ENCODE measurements at places on chromosomes 11 and 22.

GRCh38 chr11:60500276-60500910 is 7.8 kb downstream of the MS4A12 start:
- no peak for DNase-seq

- no peak for DNase-seq
Observed at GRCh38 chr11:67437809-67438157, 301 bp upstream of the PTPRCAP start.

DNA sequence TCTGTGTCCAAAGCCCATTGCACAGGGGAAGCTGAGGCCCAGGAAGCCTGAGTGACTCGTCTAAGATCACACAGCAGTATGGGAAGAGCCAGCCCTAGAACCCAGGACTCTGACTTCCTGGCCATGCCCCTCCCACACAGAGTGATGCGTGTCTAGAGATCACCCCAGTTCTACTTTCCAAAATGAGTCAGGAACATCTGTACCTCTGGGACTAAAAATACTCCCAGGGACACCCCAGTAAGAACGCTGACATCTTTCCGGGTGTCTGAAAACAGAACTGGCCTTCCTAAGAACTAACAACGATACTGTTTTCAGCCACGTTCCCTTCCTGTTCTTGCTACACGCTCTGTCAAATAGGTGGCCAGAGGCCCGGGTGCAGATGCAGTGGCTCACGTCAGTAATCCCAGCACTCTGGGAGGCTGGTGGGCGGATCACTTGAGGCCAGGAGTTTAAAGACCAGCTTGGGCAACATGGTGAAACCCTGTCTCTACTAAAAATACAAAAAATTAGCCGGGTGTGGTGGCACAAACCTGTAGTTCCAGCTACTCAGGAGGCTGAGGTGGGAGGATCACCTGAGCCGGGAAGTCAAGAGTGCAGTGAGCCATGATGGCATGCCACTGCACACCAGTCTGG is 21.7 kb upstream of the PDGFB start:
- DNase-seq = no peak

GRCh38 chr11:112613051-112613972 is 347.9 kb upstream of the NCAM1 start:
- DNase-seq = peak; percentile 8

DNA sequence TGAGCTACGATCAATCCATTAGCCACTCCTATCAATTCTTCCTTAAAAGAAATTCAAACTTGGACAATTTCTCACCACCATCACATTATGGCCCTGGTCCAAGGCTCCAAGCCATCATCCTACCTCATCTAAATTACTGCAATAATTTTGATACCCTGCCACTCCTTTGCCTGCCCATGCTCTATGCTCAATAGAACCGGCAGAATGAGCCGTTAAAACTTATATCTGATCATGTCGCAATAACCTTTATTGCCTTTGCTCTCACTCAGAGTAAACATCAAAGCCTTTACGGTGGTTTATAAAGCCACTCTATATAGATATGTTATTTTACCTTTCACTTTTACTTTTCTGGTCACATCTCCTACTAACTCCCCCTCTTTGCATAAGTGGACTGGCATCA is 2392.1 kb upstream of the RAG2 start:
- DNase-seq = no peak

DNA sequence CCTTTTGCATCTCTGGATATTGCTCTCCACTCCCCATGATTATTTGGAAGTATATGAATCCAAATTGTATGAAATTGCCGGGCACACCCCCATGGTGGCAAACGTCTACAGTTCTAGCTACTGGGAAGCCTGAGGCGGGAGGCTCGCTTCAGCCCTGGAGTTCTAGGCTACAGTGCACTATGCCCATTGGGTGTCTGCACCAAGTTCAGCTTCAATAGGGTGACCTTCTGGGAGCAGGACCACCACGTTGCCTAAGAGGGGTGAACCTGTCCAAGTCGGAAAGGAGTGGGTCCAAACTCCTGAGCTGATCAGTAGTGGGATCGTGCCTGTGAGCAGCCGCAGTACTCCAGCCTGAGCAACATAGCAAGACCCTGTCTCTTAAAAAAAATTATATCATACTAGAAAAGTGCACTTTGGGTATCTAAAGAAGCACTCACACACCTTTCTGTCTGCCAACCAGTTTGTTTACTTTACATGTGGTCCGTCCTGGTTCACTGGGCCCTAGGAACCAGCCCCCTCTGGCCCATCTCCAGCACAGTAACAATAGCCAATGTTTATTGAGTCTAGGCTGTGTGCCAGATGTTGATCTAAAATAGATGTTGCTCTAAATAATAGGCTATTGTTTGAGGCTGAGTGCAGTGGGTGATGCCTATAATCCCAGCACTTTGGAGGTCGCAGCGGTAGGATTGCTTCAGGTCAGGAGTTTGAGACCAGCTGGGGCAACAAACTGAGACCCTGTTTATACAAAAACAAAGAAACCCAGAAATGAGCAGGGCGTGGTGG is 16.4 kb upstream of the KAT5 start:
- peak; percentile 94 for DNase-seq

GRCh38 chr11:63829823-63830489 is 9.0 kb upstream of the MARK2 start:
- no peak for DNase-seq

DNA sequence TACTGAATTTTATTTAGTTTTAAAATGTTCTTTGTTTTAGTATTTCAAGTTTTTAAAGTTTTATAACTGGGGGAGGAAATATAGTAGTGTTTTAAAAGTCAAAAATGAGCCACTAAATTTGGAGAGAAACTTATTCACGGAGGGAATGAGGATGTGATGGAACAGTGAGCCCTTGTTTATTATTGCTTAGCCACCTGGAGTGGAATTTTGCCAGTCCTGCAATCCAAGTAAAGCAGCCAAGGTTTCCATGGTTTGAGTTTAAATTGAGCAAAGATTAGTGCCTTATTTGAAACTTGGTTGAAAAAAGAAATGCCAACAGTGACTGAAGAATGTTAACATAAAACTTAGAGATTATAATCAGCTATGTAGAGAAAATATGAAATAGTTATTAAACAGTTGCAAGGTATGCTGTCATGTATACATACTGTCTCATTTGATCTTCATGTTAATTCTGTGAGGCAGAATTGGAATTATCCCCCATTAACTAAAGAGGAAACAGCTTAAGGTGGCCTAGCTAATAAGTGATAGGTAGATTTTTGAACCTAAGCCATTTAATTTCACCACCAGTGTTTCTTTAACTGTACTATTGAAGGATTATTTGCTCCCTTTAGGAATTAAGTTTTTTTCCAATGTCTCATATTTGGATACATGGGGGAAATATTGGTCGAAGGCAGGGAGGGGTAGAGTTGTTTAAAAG is 36.4 kb downstream of the SWAP70 start:
- no peak for DNase-seq

DNA sequence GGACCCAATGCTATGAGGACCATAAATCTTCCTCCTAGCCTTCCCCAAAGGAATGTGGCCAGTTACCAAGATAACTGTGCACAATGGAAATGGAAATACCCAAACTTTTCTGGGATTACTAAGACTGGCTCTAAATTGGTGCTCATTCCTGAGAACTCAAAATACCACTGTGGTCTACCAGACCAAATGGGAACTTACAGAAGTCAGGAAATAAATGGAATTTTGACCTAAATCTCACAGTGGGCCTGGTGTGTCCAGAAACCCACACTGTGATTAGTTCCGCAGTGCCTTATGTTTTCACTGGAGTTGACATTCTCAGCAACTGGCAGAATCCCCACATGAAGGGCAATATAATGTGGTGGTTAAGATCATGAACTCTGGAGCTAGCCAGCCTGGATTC is 99.4 kb upstream of the ZC3H12C start:
- DNase-seq = no peak

- no peak for DNase-seq
Observed at GRCh38 chr11:122199661-122200060, 83.6 kb upstream of the BLID start.

DNA sequence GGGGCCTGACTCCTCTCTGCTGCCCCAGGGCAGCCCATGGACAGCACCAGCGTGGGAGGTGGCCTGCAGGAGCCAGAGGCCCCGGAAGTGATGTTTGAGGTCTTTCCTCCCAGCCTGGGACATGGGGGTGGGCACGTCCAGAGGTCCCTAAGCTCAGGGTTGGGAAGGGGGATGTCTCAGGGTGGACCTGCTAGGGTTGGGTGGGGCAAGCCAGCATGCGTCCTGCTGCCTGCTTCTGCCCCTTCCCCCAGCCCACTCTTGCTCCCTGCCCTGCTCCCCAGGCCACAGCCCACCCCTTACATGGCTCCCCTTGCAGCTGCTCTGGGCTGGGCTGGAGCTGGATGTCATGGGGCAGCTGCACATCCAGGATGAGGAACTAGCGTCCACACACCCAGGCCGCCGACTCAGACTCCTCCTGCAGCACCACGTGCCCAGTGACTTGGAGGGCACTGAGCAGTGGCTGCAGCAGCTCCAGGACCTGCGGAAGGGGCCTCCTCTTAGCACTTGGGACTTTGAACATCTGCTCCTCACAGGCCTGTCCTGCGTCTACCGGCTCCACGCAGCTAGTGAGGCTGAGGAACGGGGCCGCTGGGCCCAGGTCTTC is 1.3 kb downstream of the FAM180B start:
- no peak for DNase-seq

GRCh38 chr11:123856444-123856843 is 29.0 kb downstream of the TMEM225 start:
- no peak for DNase-seq

DNA sequence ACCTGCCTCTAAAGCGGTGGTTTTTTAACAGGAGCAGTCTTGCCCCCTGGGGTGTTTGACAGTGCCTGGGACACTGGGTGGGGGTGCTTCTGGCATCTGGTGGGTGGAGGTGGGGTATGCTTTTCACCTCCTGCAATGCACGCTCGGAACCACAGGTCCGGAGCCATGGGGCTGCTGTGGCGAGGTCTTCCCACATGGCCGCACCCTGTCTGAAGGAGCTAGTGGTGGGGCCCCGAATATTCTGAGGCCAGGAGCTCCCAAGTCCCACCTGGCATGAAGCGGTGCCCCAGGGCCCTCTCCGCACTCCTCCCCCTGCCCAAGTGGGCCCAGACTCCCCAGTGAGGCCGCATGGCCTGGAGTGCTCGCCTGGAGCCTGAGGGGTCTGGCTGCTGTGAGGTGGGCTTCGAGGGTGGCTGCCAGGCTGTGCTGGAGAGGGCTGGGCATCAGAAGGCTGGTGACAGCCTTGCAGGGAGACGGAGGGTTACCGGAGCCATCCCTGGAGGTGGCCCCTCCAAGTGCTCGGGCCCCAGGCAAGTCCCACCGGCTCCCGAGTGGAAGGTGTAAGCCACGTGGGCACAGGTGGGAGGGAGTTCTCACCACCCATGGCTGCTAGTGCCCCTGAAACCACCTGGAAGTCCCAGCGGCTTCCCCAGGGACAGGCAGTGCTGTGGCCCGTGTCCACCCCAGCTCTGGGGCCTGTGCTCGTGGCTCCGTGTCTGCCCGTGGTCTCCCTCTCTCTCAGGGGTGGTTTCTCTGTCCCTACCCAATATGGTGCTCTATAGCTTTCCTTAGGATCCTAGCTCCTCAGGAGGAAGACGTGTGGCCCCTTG is 15.1 kb downstream of the TBX1 start:
- DNase-seq = no peak

DNA sequence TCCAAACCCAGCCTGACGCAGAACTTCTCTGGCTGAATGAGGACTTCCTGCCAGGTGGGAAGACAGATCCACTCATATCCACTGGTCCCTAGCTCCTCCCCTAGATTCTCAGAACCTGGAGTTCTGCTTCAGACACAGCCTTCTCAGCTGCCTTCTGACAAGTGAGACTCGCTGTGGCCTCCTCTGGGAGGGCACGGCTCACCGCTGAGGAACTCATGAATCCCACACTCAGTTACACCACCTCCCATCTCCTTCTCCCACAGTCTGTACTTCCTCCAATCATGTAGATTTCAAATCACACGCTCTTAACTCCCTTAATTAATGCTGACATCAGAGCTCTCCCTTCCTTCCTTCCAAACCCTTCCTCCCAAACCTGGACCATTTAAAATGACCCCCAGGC is 86.4 kb upstream of the TMEM45B start:
- peak; percentile 60 for DNase-seq

DNA sequence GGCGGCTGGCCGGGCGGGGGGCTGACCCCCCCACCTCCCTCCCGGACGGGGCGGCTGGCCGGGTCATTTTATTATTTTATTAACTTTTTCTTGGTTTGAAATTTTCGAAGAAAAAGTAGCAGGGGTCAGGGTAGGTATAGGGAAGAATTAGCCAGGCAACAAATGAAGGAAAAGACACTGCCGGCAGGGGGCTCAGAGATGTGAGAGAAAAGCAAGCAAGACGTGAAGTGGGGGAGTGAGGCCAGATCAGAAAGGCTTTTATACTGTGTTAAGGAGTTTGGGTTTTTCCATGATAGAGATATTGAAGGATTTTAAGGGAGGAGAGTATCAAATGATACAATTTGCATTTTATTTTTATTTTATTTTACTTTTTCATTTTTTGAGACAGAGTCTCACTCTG is 19.0 kb downstream of the RNF214 start:
- no peak for DNase-seq

DNA sequence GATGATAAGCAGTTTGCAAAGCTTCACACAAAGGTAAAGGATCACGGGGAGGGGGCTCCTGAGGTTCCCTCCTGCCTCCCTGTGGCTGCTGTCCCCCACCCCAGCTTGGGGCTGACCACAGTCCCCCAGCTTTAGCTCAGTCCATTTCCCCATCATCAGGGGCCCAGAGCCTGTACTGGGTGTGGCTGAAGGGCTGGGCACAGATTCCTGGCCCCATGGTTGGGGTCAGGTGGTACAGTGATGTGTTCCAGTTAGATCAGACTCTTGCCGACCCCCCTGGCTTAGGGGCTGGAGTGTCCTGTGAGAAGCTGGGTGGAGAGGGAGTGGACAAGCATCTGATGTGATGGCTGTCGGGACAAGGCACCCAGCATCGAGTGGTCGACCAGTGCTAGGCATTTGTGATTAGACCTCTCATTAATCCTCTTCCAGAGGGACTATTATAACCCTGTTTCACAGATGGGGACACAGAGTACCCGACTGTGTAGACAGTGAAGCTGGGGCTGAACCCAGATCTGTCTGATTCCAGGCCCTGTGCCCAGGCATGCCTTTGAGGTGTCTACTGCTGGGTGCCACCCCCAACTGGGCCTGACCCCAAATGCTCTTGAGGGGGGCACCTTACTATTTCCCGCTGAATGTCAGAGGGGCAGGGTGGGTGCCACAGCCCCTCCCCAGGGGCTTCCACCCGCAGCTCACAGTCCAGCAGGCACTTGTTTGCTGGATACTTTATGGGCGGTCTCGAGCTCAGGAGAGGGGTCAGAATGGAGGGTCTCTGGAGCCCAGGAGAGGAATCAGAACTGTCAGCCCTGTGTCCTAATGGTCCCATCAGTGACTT is 4.3 kb downstream of the SHANK3 start:
- DNase-seq = no peak

GRCh38 chr11:93526346-93526633 is 16.9 kb downstream of the SMCO4 start:
- no peak for DNase-seq

- DNase-seq = no peak
Observed at GRCh38 chr11:112478806-112479205, 218.1 kb upstream of the PLET1 start.

GRCh38 chr22:45130891-45131290 is 32.8 kb upstream of the NUP50 start:
- DNase-seq = no peak
